ENCODE measurements at places on chromosomes 4 and X. TPM values are rescaled to one million over a fixed set of nuclear protein-coding genes. Genes with fewer than 3 reads are reported as not detected.

- DNase-seq, result no peak
Observed at GRCh38 chr4:27027428-27027827, 166.8 kb downstream of the STIM2 start.

The HERC5 gene
- 0.54 TPM for total RNA-seq

GRCh38 chr4:125131891-125132680, 182.7 kb upstream of the FAT4 start:
- no peak for DNase-seq

GRCh38 chr4:90792696-90793095, 665.5 kb downstream of the CCSER1 start:
- DNase-seq, result no peak

DNA sequence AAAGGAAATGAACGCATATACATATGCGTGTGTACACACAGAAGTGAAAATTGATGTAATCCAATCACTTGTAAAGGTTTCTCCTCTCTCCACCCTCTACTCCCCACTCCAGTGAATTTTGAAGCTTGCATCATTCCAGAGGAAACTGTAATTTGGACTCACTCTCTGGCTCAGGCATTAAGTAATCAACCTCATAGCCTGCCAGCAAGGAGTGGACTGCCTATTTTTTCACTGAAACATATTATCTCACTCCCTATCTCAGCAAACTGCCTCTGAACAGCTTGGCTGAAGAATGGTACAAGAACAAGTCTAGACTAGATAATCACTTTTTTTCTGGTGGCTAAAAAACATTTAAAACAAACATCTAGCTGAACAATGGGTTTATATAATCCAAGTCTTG, 124.2 kb downstream of the C4orf51 start:
- peak; percentile 73 for DNase-seq

DNA sequence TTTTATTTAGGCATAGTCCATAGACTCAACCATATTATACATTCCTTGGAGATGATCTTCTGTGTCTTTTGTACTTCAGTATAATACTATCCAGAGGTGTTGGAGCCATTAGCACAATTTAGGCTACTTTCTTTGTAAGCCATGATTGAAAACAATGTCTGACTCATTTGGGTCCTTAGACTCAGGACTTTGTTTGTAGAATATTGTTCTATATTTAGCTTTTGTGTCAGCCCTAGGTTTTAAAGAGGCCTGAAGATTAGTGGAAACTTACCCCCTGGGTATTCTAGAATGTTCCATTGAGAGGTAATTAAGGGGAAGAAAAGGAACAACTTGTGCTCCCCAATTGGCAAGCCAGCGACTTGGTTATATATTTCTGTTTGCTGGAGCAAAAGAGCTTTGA, 145.2 kb upstream of the SCML1 start:
- no peak for DNase-seq

DNA sequence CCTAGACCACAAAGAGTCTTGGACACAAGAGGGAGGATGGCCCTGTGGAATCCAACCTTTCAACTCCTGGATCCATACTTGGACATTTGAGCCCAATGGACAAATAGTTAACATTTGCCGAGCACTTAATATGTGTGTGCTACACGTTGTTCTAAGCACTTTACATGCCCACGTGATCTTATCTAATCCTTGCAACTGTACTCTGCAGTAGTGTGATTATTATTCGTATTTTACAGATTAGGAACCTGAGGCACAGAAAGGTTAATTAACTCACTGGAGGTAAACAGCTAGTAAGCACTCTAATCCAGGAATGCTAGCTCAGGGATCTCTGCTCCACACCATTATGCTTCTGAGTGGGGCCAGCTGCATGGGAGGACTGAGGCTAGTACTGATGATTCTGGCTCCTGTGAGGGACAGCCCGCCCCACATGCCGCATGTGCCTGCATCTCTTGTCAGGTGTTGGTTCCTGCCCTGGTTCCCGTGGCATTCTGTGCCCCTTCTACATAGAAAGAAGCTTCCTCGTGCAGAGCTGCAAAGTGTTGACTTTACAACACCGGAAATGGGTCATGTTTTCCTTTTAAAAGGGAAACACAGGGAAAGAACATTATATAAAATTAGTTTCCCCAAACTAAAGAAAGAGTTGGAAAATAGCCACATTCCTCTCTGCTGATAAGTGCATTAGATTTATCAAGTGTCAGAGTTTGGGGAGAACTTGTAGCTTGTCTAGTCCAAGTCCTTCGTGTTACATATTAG, 34.8 kb downstream of the PLAC1 start:
- DNase-seq, result no peak
